ENCODE measurements at places on chromosomes 13 and 19.
A peak's percentile ranks its signal among the peaks of the same experiment; 100 is the strongest.

- no peak for DNase-seq
These were observed 19.7 kb downstream of the PRAM1 start for GRCh38 chr19:8482696-8483095.

- DNase-seq: no peak
These were observed 10.6 kb upstream of the ZNF792 start for GRCh38 chr19:34974646-34975045.

GRCh38 chr19:16259385-16260159 is 61.9 kb downstream of the AP1M1 start:
- no peak for DNase-seq

GRCh38 chr13:36536546-36536945 is 104.3 kb downstream of the CCNA1 start:
- DNase-seq: no peak

DNA sequence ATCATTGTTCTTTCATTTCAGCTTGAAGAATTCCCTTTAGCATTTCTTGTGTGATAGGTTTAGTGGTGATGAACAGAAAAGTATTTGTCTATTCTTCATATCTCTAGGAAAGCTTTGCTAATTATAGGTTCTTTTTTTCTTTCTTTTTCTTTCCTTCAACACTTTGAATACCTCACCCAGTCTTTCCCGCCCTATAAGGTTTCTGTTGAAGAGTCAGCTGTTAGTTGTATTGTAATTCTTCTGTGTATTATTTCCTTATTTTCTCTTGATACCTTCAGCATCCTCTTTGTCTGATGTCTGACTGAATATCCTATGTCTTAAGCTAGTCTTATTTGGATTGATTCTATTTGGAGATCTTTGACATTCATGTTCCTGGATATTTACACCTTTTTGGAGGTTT is 1989.4 kb downstream of the PCDH9 start:
- DNase-seq: no peak

- DNase-seq: no peak
These were observed 701 bp downstream of the ZNF552 start for GRCh38 chr19:57813919-57814504.

- DNase-seq: no peak
These were observed 6.8 kb upstream of the NAPA start for GRCh38 chr19:47521473-47522180.

DNA sequence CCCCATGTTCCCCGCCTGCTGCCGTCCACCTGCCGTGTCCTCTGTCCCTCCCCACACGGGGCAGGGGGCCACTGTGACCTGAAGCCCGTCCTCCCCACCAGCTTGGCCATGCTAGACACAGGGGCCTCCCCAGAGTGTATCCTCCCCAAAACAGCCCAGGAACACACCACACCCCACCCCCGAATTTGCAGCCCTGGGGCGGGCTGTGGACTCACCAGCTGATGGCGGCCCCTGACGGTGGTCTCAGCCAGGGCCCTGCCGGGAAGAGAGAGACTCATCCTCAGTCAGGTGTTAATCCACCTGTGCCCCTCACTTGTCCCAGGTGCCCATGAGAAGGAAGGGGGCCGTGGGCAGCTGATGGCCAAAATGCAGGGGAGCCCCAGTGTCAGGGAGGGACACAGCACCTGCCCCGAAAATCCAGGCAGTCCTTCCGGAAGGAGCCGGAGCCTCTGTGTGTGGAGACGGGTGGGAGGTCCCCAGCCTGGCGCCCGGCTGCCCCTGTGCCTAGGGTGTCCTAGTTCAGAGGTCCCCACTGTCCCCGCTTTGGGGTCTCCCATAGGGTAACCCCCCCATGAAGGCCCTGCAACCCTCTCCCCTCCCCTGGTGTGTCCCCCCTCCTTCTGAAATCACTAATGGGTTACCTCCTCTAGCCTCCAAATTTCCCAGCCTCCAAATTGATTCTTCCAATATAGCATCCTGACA is 39.3 kb upstream of the TCF3 start:
- DNase-seq: no peak

GRCh38 chr13:72204291-72204690 is 337.3 kb upstream of the DACH1 start:
- DNase-seq: peak; percentile 31

DNA sequence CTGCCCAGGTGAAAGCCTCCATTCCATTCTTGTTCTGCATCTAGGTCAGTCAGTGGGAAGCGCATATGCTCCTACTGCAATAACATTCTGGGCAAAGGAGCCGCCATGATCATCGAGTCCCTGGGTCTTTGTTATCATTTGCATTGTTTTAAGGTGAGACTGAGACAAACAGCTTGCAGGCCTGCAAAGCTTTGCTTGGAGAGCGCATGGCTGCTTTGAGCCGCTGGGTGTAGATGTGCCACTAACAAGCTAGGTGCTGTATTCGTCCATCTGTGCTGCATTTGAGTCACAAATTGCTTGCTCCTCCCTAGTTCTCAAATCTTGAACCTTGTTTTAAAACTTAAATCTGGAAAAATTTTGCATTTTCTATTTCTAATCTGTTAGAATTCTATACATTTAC is 219.1 kb downstream of the LMO7 start:
- DNase-seq: no peak

DNA sequence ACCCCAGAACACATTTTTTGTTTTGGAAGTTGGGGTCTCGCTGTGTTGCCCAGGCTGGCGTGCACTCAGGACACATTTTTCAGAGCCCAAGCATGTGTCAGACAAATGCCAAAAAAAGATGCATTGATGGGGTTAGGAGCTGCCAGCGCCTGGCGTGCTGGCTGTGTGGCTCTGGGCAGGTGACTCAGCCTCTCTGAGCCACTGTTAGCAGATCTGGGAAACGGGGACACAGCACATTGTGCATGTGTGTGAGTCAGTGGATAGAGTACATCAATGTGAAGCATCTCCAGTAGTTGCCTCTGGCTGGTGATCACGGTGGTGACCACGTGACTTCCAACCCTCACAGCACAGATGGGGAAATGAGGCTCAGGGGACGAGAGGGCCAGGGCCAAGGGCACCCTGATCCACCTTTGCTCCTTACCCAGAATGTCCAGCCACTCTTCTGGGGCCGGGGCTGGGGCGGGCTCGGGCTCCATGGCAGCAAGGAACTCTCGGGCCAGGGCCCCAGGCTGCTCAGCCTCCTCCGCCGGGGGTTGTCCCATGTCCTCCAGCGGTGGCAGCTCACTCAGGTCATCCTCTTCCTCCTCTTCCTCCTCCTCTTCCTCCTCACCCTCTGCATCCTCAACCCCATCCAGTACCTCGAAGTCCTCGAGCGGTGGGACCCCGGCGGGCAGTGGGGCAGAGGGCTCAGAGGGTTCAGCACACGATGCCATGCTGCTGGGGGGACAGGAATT is 1.9 kb downstream of the FKBP8 start:
- no peak for DNase-seq

GRCh38 chr13:36259361-36260137 is 38.1 kb downstream of the CCDC169 start:
- DNase-seq: no peak
